ENCODE measurements at places on chromosomes 16 and 17.

DNA sequence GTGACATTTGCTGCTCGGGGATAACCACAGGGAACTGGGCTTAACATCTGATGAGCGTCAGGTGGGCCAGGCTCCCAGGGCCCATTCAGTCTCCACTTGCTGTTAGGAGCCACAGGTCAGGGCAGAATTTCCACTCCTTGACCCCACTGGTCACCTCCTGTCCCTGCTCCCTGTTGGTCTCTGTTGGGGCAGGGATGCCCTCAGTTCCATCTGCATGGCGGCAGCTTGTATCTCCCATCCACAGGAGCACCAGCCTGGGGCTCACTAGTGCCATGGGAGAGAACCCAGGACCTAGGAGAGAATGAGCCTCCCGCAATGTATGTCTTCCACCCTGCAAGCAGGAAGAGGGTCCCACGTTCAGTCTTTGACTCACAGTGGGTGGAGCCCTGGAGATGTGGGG, 212.1 kb downstream of the CCDC182 start:
- no peak for DNase-seq

DNA sequence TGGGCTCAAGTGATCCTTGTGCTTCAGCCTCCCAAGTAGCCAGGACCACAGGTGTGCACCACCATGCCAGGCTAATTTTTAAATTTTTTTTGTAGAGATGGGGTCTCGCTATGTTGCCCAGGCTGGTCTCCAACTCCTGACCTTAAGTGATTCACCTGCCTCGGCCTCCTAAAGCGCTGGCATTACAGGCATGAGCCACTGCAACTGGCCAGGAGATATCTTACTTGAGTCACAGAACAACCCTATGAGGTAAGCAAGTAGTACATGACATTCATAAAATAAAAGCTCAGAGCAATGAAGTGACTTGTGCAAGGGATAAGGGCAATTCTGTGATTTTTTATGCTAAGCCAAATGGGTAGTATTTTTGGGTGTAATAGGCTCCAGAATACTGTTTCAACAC, 57.3 kb downstream of the CDC27 start:
- DNase-seq: peak; percentile 33

DNA sequence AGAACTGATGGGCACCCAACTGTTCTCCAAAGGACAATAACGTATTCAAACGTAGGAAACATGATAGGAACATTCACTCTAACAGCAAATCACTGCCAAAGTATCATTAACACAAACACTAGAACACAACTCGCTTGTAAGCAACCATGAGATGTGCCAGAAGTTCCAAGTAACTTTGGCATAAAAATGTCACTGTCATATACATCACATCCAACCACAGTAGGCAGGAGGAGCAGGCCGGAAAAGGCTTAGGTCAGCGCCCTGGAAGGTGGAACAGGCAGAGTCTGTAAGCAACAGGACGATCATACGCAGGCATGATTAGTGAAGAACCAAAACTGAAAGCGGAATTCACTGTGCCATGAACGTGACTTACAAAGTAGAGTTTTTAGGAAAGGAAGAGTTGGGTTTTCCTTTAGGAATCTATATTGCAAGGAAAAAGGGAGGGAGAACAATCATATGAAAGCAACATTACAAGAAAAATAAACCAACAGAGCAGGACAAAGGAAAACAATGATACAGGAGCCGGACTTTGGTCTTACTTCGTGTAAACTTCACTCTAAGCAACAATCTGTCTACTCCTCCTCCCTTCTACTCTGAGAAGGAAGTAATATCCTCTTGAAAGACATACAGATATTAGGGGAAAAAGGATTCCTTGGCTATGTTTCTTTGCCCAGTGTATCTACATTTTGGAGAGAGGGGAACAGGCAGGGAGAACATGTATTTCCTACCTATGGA, 52.3 kb downstream of the YWHAE start:
- DNase-seq: no peak

- no peak for DNase-seq
These were observed 161.5 kb downstream of the C16orf78 start for GRCh38 chr16:49534901-49535610.

DNA sequence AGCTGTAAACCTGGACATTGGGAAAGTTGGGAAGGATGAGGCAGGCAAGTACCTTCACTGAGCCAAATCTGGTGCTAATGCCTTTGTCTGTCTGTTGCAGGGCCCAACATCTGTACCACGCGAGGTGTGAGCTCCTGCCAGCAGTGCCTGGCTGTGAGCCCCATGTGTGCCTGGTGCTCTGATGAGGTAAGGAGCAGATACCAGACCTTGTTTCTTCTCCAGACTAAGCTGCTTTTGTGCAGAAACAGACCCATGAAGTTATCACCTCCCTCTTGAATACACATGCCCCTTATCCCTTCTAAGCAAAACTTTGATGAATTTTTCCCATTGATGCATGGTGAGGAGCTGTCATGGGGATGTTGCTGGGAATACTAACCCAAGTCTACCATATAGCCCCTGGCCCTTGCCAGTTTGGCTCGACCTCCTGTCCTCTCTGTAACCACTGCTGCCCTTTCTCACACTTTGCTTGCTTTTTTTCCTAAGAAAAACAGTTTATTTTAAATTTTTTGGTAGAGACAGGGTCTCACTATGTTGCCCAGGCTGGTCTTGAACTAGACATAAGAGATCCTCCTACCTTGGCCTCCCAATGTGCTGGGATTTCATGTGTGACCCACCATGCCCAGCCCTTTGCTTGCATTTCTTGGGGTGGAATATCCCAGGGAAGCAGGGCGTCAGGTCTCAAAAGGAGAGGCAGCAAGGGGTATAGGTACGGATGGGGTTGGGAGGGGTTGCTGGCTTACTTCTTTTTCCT, 20.9 kb downstream of the ITGB3 start:
- no peak for DNase-seq

Measured in NCI-H226 (cell line).